Globus pallidus (tissue), 1 donor: ENCODE measurements at places on chromosomes 3 and 15.

- DNase-seq, result no peak
Measured at GRCh38 chr15:67843571-67844387, 3.9 kb upstream of the RNU6-1 start.

DNA sequence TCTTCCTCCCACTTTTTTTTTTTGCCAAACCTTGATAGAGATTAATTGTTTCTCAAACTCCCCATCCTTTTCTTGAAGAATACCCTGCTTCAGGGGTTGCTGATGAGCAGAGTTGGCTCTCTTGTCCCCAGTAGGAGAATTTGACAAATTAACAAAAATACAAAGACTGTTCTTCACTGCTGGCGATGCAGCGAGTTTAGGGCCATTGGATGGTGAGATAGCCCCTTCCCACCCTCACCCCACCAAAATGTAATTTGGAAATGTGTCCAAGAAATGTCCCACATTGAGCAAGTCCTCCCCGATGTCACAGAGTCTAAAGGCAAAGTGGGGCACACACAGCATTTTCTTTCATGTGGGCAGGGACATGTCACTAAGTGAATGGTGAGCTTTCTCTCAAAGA, 136.0 kb upstream of the RARB start:
- no peak for DNase-seq

DNA sequence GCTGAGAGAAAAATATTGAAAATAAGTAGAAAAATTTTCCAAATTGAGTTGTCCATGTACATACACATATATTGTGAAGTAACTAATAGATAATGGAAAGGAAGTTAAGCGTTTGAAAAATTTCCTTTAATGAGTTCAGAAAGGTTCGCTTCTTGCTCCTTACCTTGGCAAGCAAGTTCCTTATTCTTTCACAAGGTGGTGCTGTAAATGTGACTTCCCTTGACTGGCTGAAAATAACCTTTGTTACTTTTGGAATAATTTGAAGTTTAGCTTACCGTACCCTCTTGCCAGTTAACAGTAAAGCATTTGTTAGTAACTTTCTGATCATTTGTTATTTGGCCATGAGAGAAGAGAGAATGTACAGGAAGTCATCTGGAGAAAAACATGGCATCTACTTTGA, 41.6 kb downstream of the PYDC2 start:
- DNase-seq, result no peak

GRCh38 chr15:41285285-41285684, 47.1 kb downstream of the OIP5 start:
- DNase-seq, result no peak

DNA sequence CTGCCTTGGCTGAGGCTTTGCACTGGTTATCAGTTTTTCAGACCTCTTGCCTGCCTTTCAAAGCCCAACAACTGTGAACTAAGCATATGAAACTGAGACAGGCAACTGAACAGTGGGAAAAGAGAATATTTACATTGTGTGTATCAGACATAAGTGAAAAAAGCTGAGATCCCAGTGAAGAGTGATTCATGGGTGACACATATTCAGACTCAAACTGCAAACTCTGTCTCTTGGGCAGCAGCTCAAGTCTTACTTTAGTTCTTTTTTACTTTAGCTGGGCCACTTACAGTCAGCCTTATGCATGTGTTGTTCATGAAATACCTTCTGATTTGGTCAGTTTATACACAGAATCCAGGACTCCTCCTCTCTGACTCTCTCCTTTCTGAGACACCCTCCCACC, 19.2 kb downstream of the SUCLG2 start:
- DNase-seq, result no peak

GRCh38 chr3:179921500-179921899, 115.2 kb downstream of the PEX5L start:
- DNase-seq, result peak; percentile 84

DNA sequence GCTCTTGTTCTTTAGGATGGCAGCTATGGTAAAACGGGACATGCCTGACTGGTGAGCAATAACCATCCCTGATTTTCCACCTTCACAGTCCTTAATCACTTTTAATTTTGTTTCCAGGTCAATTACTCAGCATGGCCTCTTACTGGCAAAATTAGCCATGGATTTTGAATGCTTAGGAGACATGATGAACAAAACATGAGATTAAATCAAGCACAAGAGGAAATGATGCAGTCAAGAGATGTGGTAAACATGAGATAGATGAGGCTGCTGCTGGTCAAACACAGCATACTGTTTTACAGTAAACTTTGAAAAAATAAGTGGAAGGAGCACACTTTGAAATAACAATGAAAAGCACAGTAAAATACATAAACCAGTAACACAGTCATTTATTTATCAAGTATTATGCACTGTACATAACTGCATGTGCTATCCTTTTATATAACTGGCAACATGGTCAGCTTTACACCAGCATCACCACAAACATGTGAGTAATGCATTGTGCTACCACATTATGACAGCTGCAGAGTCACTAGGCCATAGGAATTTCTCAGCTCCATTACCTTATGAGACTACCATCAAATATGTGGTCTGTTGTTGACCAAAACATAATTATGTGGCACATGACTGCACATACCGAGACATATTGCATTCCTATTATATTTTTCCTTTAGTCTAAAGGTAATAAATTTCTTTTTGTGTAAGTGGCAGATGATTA, 30.1 kb upstream of the ZNF502 start:
- DNase-seq, result no peak

DNA sequence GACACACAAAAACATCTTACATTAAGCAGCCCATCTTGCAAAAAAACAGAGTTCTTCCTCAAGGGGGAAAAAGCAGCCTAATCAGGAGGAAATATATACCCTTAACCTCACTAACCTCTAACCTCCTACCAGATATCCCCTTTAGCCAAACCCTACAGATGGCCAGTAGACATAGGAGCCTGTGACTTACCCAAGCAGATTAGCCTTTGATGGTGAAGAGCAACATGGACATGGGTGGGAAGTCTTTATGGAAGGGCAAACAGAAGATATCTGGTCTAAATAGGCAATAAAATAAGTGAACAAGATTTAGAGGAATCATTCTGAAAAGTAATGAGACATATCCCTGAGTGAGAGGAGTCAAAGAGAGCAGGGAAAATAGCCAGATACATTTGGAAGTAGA, 119.4 kb upstream of the ARPP21 start:
- no peak for DNase-seq

DNA sequence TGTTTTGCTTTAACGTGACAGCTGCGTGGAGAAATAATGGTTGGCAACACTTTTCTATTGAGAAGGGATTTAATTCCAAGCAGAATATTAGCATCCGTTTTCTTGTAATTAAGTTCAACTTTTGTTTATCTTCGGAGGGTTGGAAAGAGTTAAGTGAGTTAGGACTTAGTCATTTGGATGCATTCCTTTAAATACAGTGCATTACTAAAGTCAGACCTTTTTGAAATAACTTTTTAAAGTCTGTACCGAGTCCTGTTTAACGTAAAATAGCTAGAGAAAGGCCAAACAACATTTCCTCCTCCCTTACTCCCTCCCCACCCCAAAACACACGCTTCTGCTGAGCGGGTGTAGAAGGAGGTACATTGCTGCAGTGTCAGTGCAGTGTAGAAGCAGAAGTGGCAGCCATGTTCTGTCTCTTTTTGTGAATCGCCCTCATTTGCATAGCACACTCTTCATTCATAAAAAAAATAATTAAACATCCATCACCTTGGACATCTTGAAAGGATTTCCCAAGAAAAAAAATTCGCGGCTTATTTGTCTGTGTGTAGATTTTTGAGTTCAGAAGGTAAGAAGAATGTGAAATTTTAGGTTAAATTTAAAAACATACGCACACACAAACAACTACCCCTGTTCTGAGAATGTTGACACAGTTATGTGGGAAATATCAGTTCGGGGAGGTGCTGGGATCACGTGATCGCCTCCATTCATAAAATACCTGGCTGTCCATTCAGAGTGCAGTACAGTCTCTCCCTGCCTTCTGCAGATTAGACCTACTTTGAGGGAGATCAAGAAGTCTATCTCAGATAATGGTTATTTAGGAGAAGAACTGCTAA, 1.6 kb downstream of the SPRED1 start:
- peak; percentile 72 for DNase-seq

GRCh38 chr3:71302604-71303003, 280.9 kb downstream of the FOXP1 start:
- no peak for DNase-seq

DNA sequence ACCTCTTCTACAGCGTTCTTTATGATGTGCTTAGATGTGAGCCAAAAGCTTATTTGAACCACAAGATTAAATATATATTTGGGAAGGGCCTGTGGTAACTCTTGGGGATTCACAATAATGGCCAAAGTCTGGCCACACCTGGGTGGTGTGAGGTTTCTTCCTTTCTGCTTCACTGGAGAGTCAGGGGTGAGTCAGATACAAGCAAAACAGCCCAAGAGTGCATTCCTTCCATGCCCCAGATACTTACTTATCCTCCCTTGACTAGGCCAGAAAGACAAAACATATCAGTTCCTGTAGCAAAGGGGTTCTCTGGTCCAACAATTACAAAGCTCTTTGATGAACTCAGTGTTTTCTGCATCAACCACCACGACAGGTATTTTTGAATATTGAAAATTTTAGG, 941 bp downstream of the ZBED2 start:
- DNase-seq, result no peak

DNA sequence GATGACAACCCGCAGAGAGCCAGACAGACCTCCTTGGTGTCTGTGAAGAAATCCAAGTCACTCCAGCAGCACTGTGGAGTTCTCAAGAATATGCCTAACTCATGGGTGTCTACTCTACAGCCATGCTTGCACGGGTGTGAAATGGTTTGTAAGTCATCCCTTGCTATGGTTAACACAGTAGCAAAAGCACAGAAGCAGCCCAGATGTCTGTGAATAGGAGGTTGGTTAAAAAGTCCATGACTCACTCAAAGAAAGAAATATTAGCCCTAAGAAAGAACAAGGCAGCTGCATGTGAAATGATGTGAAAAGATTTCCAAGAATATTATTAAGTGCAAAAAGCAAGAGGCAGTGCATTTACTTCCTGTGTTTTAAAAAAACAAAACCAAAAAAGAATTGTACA, 12.1 kb upstream of the LIMD1 start:
- DNase-seq, result no peak

DNA sequence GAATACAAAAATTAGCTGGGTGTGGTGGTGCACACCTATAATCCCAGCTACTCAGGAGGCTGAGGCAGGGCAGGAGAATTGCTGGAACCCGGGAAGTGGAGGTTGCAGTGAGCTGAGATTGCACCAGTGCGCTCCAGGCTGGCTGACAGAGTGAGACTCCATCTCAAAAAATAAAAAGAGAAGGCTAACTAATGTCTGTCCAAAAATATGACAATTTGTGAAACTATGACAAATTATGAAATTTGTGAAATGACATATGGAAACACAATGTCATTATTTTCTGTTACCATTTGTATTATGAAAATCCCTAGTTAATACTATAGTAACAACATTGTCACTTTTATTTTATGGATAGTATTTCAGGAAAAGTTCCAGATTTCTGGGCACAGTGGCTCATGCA, 1306.3 kb upstream of the EPHA6 start:
- DNase-seq, result no peak

DNA sequence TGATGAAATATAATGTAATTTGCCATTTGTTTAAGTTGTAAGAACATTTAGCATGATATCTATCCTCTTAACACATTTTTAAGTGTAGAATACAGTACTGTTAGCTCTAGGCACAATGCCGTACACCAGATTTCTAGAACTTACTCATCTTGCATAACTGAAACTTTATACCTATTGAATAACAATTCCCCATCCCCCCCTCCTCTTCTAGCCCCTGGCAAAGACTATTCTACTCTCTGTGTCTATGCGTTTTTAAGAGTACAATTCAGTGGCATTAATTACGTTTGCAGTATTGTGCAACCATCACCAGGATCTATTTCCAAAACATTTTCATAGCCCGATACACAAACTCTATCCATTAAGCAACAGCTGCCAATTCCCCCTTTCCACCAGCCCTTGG, 261.7 kb downstream of the PLOD2 start:
- DNase-seq, result no peak

- no peak for DNase-seq
Measured at GRCh38 chr3:134485075-134485717, 589 bp downstream of the ANAPC13 start.

DNA sequence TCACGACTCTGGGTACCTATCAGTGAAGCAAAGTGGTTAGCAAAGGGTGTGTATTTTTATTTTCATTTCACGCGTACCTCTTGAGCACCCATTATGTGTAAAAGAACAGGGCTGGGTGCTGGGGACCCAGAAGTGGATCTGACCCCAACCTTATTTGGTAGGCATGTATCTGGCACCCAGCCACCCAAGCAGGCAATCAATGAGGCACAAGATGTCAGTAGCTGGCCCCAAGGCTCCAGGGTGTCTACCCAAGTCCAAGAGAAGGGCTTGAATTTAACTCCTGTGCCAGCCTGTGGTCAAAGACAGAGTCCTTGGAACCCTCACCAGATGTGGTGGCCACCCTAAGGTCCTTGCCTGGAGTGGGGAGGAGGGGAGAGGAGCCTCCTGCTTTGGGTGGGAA, 5.7 kb downstream of the PLEKHO2 start:
- DNase-seq, result no peak

GRCh38 chr3:72802001-72802400, 46.2 kb downstream of the SHQ1 start:
- no peak for DNase-seq

DNA sequence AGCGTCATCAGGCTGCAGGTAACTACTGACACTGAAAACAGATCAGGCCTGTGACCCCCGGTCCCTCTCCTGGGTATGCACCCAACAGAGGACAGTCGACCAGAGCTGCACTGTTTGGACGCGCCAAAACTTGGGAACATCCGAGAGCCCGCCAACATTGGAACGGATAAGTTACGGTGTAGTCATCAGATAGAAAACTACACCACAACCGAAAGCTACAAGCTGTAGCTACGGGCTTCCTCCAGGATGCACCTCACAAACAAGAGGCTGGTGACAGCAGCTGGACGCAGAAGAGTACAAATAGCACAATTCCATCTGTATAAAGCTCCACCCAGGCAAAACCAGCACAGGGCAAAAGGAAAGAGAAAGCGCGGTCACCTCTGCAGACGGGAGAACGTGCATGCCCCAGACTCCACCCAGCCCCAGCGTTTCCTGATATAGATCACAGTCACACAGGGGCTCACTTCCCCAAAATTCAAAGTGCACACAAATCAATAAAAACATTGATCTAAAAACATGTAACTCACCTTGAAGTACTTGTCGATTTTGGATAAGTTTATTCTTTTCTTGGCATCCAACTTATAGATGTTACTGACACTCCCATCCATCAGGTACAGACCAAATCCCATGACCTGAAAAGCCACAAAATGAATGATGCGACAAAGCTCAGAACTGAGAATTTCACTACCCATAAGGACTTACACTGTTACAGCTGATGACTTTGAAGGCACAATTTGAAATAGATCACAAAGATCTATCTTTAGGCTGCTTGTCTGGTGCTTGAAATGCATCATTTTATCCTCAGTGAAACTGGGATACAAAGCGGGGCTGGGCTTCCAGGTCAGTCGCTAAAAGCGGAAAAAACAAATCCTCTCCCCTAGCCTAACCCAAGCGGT, 43.3 kb downstream of the CYFIP1 start:
- DNase-seq, result no peak

GRCh38 chr3:34419801-34420200, 621.4 kb downstream of the PDCD6IP start:
- DNase-seq, result no peak
